ENCODE measurements at places on chromosomes 1 and 21. TPM values are rescaled to one million over a fixed set of nuclear protein-coding genes. Genes with fewer than 3 reads are reported as not detected.

GRCh38 chr1:101235216-101235695 is 1.6 kb upstream of the S1PR1 start:
- no peaks in the 10 kb centered on the region for H3K27me3 ChIP-seq
- H3K36me3 ChIP-seq: no peaks in the 10 kb centered on the region
- H3K4me1 ChIP-seq: peaks cover 6% of the 10 kb centered on the region
- peak overlapping the region; percentile 88 for H3K4me3 ChIP-seq
- H3K27ac ChIP-seq: peak overlapping the region; percentile 63

- peaks cover 18% of the 10 kb centered on the region for H3K4me1 ChIP-seq
- H3K36me3 ChIP-seq: peaks cover 46% of the 10 kb centered on the region
- DNase-seq: no peak
- H3K27me3 ChIP-seq: no peaks in the 10 kb centered on the region
- H3K4me3 ChIP-seq: no peak overlapping the region
Measured at GRCh38 chr1:156260896-156261295, 13.0 kb upstream of the PAQR6 start.

DNA sequence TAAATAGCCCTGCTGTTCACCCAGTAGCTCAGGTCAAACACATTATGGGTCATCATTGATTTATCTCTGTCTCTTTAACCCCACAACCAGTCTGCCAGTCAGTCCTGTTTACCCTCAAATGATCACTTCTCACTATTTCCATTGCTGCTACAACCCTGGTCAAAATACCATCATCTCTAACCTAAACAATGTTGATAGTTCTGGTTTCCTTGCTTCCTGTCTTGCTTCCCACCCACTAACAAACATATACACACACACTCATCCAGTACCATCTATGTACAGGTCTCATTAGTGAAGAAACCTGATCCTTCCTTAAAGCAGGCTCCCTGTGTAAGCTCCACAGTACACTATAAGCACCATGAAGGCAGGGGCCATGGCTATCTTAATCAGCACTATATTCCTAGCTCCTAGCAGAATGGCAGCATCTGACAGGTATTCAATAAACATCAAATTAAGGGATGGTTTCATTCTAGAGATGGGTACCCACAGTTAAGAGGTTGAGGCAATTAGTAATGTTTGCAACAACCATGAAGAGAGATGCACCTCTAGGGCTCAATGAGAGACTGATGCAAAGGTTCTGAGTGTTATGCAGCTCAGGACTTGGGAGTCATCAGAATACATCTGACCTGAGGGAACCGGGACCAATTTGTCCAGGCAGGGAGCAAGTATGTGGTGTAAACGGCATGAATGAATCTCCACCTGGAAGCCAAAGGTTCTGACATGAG is 10.0 kb upstream of the TGFBR3 start:
- H3K27me3 ChIP-seq: no peaks in the 10 kb centered on the region
- no peak overlapping the region for H3K27ac ChIP-seq
- H3K4me3 ChIP-seq: no peak overlapping the region
- no peaks in the 10 kb centered on the region for H3K36me3 ChIP-seq
- DNase-seq: no peak

GBP7 gene
- not detected for total RNA-seq

- no peak overlapping the region for H3K4me3 ChIP-seq
- no peaks in the 10 kb centered on the region for H3K27me3 ChIP-seq
- no peak overlapping the region for H3K27ac ChIP-seq
- peaks cover 5% of the 10 kb centered on the region for H3K4me1 ChIP-seq
- no peaks in the 10 kb centered on the region for H3K36me3 ChIP-seq
Measured at GRCh38 chr1:234674218-234674815, 64.3 kb upstream of the IRF2BP2 start.

- H3K27ac ChIP-seq: no peak overlapping the region
- no peaks in the 10 kb centered on the region for H3K27me3 ChIP-seq
- no peaks in the 10 kb centered on the region for H3K36me3 ChIP-seq
Measured at GRCh38 chr1:80633947-80634706, 1166.6 kb upstream of the ADGRL2 start.

DNA sequence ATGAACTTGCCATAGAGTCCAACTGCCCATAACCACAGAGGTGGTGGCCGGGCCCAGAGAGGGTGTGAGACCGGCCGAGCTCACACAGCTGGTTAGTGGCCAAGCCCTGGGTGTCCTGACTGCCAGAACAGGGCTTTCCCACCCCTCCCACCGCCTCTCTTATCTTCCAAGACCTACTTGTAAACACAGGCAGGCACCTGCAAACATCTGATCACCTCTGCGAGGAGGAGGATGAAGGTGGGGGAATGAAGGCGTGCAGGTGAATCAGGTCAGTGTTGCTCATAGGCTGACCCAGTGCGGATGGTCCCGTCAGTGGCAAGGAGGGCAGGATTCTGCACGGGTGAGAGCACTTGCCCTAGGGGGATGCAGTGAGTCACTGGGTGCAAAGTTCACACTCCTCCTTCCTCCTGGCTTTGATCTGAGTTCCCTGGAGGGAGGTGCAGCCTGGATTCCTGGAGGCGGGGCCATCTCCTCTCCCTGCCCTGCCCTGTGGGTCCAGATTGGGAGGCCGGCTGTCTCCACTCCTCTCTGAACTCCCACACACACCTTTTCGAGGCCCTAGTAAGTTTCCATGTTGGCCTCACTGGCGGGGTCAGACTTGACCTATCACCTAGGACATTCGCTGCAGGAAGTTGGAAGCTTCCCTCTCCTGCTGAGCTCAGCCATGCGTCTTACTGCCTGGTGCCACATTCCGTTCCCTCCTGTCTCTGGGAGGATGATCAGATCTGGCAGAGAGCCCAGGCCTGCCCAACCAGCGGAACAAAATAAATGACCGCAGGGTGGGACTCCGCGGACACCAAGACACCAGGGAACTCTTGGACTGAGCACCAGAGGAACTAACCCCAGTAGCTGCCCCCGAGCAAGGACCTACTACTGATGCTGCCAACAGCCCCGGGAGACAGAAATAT is 7.3 kb downstream of the UQCRHL start:
- peak overlapping the region; percentile 22 for H3K4me3 ChIP-seq
- DNase-seq: peak; percentile 72
- H3K4me1 ChIP-seq: peaks cover 75% of the 10 kb centered on the region
- peak overlapping the region; percentile 91 for H3K27ac ChIP-seq
